ENCODE measurements at places on chromosomes 1 and 21.

DNA sequence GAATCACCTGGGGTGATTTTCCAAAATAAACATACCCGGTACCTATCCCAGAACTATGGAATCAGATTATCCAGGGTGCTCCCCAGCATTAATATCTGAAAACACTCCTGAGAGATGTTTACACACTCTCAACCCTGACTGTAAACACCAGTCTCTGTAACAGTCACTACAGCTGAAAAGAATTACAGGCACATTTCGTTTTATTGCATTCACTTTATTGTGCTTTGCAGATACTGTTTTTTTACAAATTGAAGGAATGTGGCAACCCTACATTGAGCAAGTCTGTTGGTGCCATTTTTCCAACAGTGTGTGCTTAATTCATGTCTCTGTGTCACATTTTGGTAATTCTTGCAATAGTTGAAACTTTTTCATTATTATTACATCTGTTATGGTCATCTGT, 31.8 kb downstream of the HSF2BP start:
- no peak for DNase-seq

DNA sequence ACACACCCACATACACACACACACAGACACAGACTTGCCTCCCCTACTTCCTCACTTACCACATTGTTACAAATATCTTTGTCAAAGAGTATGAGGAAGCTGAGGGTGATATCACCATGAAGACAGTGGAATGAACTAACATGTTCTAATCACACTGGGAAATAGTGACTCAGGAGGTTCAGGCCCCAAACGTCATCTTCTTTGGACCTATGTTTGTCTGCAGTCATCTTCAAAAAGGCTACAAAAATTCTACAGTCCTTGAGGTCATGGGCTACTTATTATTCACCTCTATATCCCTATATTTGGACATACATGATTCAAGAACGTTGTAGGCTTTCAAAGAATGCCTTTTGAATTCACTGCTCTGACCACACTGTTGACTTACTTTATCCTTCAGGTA, 2.1 kb upstream of the LCE2C start:
- DNase-seq, result no peak

- no peak for DNase-seq
Observed at GRCh38 chr1:192003295-192004077, 154.8 kb upstream of the RGS18 start.

GRCh38 chr1:78427506-78427905, 63.3 kb upstream of the PTGFR start:
- no peak for DNase-seq

GRCh38 chr1:102886638-102887037, 221.7 kb downstream of the COL11A1 start:
- DNase-seq, result no peak

GRCh38 chr1:208161656-208162375, 82.4 kb downstream of the PLXNA2 start:
- no peak for DNase-seq

DNA sequence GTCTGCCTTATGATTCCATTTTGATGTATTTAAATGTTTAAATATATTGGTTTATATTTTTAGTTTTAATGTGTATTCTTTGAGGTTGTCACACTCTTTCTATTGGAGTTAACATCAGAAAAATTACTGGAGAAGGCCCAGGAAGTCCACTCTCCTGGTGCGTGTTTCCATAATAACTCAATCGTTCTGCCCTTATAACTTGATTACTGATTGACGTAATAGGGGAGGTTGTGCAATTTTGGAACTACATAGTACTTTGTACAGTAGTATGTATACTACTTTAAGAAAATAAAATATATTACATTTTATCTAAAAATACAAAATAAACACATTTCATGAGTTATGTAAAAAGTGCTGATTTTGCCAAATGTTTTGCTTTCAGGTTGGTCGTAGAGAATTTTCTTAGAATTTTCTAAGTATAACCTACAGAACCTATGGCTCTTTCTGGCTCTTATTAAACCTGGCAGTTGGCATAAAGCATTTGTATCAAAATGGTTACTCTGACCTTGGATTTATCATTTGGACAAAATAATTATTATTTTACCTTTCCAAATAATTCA, 5.7 kb downstream of the PLA2G4A start:
- no peak for DNase-seq
